ENCODE measurements at places on chromosomes 12 and 14.

DNA sequence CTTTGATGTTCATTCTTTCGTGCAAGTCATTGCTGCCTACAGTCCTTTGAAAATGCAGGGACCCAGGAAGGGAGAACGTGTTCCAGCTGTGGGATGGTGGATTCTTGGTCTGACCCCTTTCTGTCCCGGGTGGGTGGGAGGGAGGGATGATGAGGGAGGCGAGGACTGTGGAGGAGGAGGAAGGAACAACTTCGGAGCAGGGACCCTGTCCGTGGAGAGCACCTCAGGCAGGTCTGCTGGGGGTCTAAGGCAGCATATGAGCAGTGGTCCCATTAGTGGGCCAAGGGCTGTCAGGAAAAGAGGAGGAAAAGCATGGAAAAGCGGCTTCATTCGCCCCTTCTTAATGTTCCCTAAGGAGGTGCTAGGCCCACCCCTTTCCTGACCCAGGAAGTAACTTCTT is 36.0 kb downstream of the CACNA2D4 start:
- DNase-seq = no peak

GRCh38 chr12:110312581-110313360 is 31.7 kb downstream of the ATP2A2 start:
- DNase-seq = no peak

GRCh38 chr14:89719366-89720075 is 235.0 kb downstream of the EFCAB11 start:
- no peak for DNase-seq

DNA sequence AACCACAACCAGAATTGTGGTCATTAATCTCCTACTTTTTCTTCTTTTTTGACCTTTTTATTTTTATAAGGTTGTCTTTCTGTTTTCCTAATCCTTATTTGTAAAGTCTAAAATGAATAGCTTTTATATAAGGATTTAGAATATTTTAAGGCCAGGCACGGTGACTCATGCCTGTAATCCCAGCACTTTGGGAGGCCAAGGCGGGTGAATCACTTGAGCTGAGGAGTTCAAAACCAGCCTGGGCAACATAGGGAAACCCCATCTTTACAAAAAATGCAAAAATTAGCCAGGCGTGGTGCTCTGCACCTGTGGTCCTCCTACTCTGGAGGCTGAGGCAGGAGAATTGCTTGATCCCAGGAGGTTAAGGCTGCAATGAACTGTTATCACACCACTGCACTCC is 55.1 kb downstream of the IFT81 start:
- DNase-seq = no peak

DNA sequence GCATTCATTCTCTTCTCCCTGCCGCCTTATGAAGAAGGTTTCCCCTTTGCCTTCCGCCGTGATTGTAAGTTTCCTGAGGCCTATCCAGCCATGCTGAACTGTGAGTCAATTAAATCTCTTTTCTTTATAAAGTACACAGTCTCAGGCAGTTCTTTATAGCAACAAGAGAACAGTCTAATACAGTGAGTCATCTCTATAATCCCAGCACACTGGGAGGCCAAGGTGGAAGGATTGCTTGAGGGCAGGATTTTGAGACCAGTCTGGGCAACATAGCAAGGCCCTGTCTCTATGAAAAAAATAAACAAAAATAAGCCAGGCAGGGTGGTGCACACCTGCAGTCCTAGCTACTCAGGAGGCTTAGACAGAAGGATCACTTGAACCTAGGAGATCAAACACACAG is 259.9 kb downstream of the CEP128 start:
- no peak for DNase-seq

DNA sequence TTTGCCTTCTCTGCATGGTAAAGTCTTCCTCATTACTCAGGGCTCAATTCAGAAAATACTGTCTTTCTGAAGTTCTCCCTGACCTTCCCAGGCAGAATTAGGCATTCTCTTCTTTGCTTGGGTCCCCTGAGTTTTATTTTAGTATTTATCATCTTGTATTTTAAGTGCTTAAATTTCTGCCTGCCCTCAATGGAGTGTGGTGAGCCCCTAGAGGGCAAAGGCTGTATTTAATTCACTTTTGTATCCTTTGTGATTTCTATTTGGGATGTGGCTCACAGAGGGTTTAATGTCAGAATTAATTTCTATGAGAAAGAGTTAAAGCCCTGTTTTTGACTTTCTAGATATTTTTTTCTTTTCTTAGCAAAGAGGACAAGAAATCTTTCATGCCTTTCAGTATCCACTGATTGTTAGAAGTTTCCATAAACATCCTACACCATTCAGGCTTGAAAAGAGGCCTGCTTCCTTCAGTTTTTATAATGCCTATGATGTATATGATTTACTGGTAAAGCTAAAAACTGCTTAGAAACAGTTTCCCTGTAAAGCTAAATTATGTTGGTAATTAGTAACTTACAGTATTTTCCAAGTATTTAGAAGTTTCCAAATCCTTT is 55.6 kb upstream of the PTPRB start:
- no peak for DNase-seq

DNA sequence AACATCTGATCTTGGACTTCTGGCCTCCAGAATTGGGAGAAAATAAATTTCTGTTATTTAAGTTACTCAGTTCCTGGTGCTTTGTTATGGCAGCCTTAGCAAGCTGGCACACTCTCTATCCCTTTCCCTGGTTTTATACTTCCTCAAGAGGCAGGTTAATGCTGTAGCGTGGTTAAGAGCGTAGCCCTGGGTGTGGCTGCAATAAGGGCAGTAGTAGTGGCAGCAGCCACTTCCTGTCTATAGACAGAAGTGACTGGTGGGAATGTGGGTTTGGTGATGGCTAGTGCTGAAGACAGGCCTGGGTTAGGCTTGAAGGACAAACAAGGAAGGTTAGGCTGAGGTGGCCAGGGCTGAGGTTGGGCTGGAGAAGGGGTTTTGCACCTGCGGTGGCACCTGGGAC is 3.6 kb upstream of the LGALS3 start:
- no peak for DNase-seq

DNA sequence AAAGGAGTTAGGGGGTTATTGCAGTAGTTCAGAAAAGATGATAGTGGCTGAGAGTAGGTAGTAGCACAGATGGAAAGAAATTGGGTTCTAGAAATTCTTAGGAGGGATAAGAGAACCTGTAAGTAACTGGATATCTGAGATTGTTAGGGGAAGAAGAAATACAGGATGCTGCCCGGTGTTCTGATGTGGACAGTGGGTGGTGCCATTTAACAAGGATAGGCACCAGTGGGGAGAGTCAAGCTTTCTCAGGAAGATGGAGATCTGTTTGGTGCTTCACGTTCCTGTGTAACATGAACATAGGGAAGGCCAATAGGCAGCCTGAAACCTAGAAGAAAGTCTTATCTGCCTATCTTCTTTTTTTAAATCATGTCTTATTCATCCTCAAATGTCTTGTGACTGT is 245.9 kb downstream of the NPAS3 start:
- DNase-seq = no peak

DNA sequence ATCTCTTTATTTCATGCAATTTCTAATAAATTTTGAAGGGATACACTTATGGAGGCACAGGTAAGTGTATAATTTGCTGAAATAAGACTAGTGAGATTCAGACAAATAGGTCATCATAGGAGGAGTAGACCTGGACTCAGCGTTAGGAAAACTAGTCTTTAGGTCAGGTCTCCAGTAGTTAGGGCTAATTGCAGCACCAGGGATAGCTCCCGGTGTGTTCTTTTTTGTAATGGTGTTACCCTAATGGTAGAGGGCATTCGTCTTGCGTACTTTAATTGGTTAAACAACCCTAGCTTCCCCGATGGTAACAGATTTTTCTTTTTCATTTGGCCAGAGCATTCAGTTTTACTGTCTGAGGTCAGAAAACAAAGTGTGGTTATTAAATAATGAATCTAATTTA is 64.9 kb downstream of the ARID2 start:
- DNase-seq = no peak

DNA sequence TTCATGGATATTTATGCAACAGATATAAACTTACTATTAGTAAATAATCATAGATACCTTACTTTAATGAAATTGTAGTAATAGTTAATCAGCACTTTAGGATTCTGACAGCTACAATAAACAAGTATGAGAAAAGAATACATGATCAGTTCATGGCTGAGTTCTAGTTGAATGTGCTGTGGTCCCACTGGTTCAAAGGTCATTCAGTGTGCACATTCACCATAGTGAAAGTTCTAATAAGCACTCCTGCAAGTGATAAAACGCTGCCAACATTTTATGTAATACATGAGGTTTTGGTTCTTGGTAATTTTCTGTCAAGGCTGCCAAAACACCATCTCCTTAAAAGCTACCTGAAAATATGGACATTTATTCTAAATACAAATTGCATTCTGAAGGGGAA is 92.6 kb downstream of the NUMB start:
- no peak for DNase-seq
